ENCODE measurements at places on chromosomes 12 and 14.
A peak's percentile ranks its signal among the peaks of the same experiment; 100 is the strongest.

DNA sequence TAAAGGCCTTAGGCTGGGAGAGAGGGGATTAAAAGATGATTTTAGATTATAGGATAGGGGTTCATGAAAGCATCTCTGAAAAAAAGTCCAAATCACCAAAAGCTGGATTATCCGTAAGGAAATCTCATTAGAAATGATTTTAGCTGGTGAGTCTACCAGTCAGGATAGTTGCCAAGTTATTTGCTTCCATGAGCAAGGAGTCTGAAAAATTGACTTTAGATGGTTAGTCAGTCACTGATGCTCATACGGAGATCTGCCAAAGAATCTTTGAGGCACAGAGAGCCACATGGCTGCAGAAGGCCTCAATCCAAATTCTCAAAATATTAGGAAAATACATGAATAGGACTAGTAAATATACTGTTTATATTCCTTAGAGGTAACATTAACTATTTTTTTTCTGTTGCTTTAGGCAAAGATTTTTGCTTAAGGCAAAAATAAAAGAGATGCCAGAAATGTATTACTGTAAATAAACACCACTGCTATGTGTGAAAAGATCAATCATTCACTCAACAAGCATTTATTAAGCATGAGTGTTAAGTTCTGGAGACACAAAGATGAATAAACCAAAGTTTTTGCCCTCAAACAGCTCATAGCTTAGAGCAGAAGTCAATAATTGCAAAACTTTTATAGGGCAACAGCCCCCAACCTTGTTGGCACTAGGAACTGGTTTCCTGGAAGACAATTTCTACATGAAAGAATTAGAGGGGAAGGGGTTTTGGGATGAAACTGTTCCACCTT, 105.2 kb downstream of the BBS10 start:
- no peak for DNase-seq

DNA sequence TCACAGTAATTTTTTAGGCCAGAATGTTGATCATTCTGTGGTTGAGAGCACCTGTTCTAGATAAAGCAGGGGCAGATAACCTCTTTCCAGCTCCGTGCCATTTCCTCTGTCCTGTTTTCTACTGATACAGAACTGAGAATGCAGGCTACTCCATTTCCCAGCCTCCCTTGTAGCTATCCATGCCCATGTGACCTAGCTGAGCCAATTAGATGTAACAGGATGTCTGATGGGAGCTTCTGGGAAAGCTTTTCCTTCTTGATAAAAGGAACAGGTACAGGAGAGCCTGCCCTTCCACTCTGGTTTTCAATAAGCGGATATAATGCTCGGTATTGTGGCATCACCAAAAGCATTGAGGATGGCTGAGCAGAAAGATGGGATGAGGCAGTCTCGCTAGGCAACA, 54.2 kb downstream of the LRRC74A start:
- no peak for DNase-seq

DNA sequence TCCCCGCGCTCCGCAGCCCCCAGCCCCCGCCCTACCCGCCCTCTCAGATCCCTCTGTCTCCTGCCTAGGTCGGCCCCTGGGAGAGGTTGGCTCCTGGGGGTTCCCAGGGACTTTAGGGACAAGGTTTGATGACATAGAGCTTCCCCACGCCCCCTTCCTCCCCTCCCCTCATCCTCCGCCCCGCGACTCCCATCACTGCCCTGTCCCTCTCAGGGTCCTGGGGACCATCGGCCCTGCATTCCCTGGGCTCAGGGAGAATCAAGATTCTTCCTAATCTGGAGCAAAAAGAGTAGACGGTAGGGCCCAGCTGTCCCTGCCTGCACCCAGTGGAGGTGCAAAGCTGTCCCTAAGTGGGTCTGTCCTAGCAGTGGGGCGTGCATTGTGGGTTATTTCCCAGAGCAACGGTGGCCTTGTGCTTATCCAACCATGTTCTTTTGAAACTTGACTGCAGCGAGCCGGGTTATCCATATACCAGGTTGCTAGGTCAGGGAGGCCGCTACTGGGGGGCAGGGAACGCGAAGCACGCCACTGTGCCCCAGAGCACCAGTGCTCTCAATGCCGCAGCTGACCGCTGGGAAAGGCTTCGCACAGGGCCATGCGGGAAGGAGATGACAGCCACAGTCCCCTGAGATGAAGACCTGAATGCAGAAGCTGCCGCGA, 124.4 kb upstream of the PRMT8 start:
- no peak for DNase-seq

DNA sequence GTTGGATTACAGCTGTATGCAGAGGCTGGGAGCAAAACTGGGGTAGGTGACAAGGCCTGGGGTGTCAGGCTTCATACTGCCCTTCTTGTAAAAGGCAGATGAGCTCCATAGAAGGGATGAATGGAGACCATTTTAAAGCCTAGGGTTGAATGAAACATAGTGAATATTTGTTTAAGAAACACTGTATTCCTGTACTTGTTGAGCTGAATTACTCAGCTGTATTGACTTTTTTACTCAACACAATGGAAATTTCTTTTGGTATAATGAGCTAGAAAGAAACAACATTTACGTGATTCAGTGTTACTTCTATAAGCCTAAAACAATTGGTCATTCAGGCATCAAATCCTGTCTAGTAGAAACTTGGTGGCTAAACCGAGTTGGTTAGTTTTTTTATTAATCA, 14.1 kb downstream of the ATP6V0A2 start:
- DNase-seq, result no peak

DNA sequence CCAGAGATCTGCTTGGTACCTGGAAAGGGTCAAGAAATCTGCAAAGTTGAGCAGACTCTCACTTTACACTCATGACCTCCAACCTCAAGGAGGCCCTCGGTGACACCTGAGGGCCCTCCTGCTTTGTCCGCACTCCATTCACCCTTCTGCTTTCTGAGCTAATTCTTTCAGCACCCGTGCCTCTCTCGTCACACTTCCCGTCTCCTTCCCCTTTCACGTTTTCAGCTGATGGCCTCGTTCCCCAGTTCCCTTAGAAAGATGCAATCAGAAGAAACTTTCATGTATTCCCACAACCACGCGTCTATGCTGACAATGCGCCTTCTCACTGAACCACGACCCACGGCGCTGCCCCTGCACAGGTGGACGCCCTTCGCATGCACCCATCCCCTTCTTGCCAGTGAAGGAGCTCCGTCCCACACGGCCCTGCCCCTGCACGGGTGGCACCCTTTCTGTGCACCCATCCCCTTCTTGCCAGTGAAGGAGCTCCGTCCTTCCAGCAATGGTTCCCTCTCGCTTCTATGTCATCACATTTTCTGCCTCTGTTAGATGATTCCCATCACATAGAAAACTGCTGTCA, 340.1 kb upstream of the FKBP4 start:
- DNase-seq, result no peak

DNA sequence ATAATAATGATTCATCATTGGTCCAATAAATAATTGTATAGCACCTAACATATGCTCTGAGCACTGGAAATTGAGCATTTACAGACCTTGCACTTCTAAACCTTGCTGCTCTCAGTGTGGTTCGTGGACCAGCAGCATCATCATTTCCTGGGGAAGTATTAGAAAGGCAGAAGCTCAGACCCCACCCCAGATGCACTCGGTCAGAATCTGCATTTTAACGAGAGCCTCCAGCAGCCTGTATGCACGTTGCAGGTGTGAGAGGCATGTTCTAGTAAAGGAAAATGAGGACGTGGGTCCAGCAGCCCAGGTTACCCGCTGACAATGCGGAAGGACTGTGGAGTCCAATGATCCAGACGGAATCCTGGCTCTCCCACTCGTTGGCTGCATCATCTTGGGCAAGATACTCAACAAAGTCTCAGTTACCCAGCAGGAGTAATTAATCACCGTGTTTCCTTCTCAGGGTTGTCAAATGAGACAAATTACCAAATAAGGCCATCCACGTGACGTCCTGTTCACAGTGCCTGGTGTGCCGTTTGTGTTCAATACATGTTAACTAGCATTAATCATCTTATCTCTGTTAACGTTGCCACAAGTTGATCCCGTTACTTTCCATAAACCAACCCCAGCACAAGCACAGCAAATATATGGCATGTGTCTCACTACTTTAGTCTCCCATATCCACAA, 49.2 kb upstream of the CCND2 start:
- DNase-seq, result no peak

GRCh38 chr14:71720978-71721624, 211.1 kb upstream of the RGS6 start:
- no peak for DNase-seq

DNA sequence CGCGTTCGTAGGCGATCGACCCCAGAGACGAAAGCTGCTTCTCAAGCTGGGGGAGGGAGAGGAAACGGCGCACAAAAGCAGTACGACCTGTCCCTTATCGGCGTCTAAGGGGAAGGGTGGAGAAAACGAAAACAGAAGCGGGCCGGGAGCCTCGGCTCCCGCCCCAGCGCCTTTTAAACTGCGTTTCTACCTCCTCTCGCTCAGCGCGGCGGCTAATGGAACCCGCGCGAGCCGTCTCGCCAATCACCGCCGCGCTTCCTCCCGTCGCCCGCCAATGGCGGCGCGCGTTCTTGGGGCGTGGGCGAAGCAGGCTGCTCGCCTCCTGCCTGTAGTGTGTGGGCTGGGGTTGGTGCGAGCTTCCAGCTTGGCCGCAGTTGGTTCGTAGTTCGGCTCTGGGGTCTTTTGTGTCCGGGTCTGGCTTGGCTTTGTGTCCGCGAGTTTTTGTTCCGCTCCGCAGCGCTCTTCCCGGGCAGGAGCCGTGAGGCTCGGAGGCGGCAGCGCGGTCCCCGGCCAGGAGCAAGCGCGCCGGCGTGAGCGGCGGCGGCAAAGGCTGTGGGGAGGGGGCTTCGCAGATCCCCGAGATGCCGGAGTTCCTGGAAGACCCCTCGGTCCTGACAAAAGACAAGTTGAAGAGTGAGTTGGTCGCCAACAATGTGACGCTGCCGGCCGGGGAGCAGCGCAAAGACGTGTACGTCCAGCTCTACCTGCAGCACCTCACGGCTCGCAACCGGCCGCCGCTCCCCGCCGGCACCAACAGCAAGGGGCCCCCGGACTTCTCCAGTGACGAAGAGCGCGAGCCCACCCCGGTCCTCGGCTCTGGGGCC, at the start of gene TMPO:
Gene TMPO (plus strand): TSS at position 304 of the 824 bp plus-strand sequence. CDS start 278 bp downstream, at position 582.
- DNase-seq, result peak; percentile 90

GRCh38 chr12:40101747-40102146, 4.1 kb downstream of the SLC2A13 start:
- DNase-seq, result no peak

GRCh38 chr12:50188875-50189575, 21.9 kb upstream of the CERS5 start:
- DNase-seq, result no peak

GRCh38 chr12:104282109-104282508, 21.4 kb upstream of the EID3 start:
- no peak for DNase-seq

GRCh38 chr14:33110737-33111443, 172.2 kb downstream of the NPAS3 start:
- no peak for DNase-seq

GRCh38 chr12:57262126-57262822, 11.3 kb upstream of the STAC3 start:
- no peak for DNase-seq

GRCh38 chr12:109910969-109911348, 10.9 kb downstream of the TCHP start:
- DNase-seq, result no peak

DNA sequence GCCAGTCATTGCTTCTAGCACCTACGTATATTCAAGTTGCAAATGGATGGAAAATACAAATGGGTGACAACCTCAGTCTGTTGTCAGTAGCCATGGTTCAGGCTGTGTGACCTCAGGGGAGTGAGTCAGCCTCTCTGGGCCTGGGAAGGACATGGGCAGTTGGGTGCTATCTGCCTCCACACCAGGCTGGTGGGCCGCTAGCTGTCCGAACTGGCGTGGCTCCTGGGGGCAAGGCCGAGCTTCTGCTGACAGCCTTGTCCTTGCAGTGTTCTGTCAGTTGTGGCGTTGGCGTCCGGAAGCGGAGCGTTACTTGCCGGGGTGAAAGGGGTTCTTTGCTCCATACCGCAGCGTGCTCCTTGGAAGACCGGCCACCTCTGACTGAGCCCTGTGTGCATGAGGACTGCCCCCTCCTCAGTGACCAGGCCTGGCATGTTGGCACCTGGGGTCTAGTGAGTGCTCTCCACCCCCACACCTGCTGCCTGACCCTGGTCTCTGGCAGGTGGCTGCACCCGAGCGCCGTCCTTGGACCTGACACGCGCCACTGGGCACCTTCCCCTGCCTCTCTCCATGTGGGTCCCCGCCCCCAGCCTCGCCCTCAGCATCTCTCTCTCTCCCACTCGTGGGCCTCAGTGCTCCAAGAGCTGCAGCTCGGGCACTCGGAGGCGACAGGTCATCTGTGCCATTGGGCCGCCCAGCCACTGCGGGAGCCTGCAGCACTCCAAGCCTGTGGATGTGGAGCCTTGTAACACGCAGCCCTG, 17.1 kb downstream of the PAPLN start:
- no peak for DNase-seq

DNA sequence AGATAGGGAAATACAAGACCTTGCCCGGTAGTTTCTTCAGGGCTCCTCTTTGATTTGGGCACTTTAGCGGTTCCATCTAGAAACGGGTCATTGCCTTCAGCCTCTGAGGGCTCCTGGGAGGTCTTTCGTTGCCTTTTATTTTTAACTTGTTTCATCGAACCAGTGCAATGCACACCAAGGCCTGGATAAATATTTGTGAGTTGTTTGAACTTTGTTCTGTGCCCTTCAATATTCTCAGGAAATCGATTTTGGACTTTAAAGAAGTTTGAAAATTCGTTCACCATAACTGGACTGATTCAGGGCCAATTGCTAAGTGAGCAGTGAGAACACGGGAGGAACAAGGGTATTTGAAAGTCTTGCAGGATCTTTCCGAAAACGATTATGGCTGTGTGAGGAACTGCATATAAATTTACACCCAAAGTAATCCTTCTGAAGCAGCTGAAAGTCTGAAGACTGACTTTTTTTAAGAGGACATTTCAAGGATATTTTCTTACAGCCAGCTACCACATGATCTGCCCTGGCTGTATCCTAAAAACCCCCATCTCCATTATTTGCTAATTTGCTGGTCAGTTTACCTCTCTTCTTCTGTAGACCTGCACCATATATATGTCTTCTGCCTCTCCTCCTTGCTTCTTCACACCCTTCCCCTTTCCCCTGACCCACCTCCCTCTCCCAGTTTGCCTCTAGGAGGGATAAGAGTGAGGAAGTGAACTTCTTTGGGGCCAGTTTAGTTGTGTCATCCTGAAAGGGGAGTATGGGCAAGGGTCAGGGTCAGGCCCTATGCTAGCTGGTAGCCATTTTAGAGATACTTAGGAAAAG, 8.0 kb downstream of the DUSP6 start:
- DNase-seq, result no peak

DNA sequence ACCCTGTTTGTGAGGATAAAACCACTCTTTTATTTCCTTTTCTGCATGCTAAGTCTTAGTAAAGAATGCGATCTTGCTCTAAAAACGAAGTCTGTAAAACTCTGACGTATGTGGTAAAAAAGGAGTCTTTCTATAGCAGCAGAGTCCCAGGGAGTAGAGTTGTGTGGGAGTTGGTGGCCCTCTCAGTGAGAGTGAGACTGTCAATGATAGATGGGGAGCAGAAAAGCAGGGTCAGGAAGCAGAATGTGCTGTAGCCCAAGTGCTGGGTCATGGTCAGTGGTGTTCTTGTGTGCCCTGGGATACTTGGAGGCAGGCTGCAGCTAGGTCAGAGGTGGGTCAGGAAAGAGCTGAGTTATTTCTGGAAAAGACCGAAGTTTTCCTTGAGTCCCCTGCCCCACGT, 20.3 kb upstream of the GPR33 start:
- no peak for DNase-seq

All from T-helper 9 cell (primary cell).